ENCODE measurements at places on chromosomes 11 and 22.
A peak's percentile ranks its signal among the peaks of the same experiment; 100 is the strongest.

- DNase-seq: no peak
These were observed 32.9 kb downstream of the CABIN1 start for GRCh38 chr22:24043958-24044357.

DNA sequence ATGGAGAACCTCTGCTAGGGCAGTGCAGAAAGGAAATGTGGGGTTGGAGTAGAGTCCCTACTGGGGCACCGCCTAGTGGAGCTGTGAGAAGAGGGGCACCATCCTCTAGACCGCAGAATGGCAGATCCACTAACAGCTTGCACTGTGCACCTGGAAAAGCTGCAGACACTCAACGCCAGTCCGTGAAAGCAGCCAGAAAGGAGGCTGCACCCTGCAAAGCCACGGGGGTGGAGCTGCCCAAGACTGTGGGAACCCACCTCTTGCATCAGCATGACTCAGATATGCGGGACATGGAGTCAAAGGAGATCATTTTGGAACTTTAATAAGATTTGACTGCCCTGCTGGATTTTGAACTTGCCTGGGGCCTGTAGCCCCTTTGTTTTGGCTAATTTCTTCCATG lies 8.7 kb downstream of the TSKU start:
- no peak for DNase-seq

GRCh38 chr11:102390667-102391465 lies 43.9 kb downstream of the BIRC2 start:
- DNase-seq: peak; percentile 65

DNA sequence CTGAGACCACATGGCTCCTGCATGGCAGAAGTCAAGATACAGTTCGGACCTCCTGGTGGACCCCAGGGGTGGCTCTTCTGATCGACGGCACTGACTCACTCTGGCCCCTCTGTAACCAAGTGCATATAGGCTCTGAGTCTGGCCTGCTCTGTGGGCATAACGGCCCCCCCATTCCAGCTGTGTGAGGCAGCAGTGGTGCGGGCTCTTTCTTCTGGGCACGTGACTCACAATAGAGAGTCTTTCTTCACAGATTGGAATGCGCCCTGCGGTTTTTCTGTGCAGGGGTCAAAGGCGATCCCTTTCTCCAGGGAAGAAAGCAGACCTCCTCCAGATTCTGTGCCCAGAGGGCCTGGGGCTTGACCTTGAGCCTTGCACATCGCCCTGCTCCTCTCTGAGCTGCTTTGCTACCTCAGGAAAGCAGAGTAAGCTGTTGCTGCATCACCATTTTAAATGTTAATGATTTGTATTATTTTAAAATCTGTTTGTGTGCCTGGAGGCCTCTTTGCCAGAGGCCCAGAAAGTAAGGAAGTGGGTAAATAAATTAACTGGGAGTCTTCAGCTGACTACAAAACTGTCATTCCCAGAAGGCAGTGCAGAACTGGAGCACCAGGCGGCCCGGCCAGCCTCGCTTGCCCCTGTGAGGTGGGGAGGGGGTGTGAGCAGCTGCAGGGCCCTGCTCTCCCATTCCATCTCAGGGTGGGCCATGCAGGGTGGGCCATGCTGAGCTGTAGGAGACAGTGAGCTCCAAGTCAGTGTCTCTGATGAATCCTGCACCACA lies 199.0 kb downstream of the GRIK4 start:
- no peak for DNase-seq

DNA sequence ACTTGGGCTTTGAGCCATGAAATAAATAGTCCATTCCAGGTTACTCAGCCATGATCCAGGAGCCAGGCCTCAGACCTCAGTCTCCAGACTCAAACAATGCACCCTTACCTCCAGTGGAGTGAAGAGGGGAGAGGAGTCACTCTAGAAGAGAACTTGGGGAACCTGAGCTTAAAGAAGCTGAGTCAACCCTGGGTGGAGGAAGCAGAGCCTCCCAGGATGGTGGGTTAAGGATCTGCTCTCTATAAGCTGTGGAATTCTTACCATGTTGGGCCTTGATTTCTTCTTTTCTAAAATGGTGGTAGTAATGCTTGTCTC lies 113.2 kb downstream of the NECTIN1 start:
- no peak for DNase-seq

DNA sequence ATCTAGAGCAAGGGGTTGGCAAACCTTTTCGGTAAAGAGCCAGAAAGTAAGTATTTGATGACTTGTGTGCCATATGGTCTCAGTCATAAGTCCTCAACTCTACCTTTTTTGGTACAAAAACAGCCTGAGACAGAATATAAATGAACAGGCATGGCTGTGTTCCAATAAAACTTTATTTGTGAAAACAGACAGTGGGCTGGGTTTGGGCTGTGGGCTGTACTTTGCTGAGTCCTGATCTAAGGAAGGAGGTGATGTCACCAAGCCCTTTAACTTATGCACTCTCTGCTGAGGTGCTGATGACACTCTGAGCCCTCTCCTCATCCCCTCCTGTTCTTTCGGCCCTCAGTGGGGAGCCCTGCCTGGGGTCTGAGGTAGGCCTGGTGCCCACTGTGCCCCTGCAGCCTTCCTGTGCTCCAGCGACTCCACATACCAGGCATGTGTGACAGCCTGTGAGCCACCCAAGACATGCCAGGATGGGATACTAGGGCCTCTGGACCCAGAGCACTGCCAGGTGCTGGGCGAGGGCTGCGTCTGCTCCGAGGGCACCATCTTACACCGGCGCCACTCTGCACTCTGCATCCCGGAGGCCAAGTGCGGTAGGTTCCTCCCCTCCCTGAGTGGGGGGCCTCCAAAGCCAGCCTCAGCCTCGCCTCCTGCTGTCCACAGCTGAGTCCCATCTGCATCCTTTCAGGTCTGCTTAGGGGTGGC lies 85.9 kb upstream of the MYOD1 start:
- no peak for DNase-seq

DNA sequence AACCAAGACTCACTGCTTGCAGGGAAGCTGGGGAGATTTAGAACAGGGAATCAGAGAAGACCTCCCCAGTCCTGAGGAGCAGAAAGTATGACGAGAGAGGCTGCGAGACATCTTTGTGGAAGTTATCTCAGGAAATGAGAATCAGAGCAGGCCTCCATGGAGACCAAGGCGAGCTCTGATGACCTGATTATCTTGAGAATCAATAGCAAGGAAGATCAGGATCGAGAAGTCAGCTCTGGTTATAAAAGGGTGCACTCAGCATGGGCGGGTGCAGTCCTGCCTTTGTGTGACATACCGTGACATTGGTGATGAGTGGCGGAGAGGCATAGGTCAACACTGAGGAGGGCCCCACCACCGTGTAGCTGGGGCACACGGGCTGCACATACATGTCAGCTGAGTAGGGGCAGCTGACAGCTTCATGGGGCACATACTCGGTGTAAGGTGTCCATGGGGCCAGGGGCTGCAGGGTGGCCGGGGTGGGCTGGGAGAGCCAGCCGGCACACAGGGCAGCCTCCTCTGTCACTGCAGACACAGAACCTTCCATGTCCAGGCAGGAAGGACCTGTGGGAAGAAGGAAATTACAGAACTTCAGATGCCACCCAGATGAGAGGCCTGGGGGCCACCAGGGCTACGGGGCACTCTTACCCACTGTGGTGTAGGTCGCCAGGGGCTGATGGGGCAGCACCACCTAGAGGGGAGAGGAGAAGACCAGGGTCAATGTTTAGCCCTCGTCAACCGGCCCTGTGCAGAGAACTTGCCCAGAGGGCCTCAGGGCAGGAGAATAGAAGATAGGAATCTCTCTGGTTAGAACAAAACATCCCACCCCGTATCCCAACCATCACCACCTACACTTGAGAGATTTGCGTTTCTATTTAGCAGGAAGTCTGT lies 21.7 kb downstream of the POU2AF1 start:
- DNase-seq: no peak

DNA sequence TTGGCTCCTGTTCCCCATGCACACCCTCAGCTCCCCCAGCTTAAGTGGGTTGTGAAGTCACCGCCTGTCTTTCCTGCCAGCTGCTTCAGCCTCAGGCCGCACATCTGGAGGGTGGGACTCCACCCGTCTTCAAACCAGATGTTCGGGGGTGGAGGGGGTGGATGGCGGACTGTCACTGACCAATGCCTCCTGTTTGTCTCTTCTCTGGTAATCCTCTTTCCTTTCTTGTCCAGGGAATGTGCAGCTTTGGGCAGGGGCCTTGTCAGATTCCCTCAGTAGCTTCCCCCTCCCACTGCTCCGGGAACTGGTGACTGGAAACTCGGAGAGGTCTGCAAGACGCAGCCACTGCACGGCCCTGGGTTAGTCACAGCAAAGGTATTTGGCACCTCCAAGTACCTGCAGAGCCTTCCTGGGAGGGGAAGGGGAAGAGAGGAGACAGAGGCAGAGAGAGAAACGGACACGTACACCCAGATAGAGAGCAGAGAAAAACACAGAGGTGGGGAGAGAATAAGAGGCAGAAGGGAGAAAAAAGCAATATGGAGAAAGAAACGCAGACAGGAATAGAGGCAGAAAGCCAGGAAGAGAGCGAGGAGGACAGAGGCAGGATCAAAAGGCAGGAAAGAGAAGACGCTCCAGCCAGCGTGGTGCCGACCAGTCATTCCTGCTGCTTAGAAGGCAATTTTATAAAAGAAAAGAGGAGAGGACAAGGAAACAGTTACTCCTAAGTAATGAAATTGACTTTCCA lies 56.1 kb upstream of the TIMP3 start:
- no peak for DNase-seq

GRCh38 chr22:38645430-38645829 lies 10.8 kb downstream of the FAM227A start:
- no peak for DNase-seq

DNA sequence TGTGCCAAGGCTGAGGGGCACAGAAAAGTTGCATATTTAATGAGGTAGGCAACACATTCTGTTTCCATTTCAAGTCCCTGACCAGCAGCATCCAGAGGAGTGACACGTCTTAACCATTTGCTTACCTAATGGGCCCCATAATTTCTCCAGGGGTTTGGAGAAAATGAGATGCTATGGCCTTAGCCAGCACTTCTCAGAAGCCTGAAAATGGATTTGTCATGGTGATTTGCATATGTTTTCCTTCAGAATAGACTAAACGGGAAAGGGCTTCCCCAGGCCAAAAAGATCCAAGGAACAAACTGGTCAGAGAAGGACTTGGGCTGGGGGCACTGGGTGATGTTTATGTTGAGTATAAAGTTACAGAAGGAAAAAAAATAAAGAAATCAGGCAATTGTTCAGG lies 16.7 kb downstream of the CSRP3 start:
- DNase-seq: no peak

DNA sequence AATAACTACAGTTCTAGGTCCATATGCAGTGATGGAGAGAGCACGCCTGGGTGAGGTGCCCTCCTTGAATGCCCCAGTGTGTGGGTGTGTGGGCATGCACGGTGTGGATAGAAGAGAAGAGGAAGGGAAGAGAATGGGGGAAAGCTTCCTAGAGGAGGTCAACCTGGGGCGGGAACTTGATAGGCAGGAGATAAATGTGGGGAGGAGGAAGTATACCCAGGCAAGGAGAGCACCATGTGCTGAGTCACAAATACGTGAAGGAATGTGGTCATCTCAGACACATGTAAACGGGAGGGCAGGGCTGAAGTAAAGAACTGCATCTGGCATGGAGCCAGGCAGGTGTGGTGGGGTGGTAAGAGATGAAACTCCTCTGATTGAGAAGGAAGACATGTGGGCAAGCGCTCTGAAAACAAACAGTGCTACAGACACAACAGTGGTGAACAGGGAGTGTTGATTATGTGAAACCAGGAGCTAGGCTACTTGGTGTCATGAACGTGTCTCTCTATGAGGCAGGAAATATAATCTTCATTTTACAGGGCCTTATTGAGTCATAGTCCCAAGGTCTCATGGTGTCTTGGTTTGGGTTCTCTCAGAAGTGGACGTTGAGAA lies 61.5 kb upstream of the EED start:
- DNase-seq: no peak

- DNase-seq: no peak
These were observed 24.9 kb upstream of the C11orf58 start for GRCh38 chr11:16713594-16713993.

DNA sequence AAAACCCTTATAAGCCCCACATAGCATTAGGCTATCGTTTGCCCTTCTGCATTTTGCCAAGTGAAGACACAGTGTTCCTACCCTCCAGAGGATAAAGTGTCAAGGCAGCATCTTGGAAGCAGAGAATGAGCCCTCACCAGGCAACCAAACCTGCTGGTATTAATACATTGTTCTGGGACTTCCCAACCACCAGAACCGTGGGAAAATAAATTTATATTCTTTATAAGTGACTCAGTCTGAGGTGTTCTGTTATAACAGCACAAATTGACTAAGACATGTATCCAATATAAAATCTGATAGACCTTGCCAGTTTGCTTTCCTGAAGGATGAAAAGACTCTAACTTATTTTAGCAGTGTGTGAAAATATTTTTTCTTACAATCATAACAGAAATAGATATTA lies 792.5 kb upstream of the LRRC4C start:
- DNase-seq: no peak

DNA sequence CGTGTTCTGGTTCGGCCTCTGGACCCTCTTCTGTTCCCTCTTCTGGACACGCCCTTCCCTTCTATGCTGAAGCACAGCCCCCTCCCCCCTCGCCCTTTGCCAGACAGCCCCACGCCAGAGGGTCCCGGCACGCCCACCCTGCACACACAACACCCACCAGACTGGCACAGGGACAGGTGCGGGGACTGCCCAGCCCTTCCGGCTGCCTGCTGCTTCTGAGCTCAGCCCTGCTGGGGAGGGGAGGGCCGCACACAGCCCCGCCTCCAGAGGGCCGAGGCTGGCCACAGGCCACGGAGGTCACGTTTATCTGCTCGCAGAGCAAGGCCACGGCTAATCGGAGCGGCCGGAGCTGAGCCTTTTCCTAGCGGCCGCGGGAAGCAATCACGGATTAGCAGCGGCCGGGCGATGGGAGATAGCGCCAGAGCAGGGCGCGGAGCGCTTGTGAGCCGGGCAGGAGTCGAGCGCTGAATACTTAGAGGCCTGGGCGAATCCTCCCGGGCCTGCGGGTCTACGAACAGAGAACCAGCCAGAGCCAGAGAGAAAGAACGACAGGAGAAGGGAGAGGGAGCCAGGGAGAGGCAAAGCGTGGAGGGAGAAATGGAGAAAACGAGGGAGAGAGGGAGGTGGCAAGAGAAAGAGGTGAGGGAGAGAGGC lies 21.5 kb downstream of the OTUB1 start:
- peak; percentile 70 for DNase-seq

DNA sequence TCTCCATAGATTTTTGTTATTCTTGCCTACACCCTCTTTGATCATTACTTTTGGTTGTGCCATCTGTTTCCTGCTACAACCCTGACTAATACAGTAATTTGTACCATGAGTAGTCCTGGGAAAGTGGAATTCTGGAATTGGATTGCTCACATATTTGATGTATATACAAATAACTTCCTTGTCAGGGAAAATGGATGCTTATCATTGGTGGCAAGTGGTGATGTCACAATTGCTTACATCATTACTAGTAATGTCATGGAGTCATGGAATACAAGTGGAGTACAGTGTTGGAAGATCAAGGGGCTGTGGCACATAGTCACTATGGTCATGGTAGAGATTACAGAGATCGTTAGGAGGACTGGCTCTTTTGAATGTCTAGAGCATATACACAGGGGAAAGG lies 24.4 kb downstream of the AASDHPPT start:
- no peak for DNase-seq

GRCh38 chr11:108734283-108734682 lies 69.4 kb downstream of the DDX10 start:
- DNase-seq: no peak
